ENCODE measurements at places on chromosomes 13 and 19. TPM values are rescaled to one million over a fixed set of nuclear protein-coding genes. Genes with fewer than 3 reads are reported as not detected.

The NOVA2 gene
- total RNA-seq, result 6.1 TPM

The TMPRSS9 gene
- total RNA-seq, result not detected

The PLPP2 gene
- total RNA-seq, result 0.14 TPM

The CFAP97D2 gene
- total RNA-seq, result not detected

The SLC5A5 gene
- not detected for total RNA-seq

- no peaks in the 10 kb centered on the region for H3K4me1 ChIP-seq
- H3K27ac ChIP-seq, result no peak overlapping the region
- H3K36me3 ChIP-seq, result no peaks in the 10 kb centered on the region
- H3K4me3 ChIP-seq, result no peak overlapping the region
- H3K27me3 ChIP-seq, result peaks cover 3% of the 10 kb centered on the region
- no peak for DNase-seq
Measured at GRCh38 chr19:40502647-40503319, 36.0 kb downstream of the SPTBN4 start.

DNA sequence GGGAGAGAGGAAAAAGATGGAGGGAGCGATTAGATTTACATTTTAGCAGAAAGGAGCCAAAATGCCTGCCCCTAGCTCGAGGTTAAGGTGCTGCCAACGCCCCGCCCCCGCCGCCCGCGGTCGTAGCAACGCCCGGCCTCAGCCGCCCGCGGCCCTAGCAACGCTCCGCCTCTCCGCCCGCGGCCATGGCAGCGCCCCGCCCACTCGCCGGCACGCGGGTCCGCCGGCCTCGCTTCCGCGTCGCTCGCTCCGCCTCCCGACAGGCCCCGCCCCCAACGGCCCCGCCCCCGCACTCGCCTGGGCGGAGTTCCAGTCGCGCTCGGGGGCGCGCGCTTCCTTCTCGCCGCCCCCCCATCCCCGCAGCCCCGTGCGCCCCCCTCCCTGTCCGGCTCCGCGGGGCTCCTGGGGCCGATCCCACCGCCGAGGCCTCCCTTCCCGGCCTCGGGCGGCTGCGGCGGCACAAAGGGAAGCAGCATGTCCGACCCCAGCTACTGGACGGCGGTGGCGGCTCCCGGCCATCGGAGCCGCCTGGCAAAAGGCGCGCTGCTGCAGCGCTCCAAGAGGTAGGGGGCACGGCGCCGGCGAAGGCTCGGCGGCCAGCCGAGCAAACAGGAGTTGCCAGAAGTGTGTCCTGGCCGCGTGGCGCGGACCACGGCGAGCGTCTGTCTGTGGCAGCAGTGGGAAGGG lies 20.3 kb downstream of the MAST3 start:
- peak; percentile 88 for DNase-seq
- H3K27me3 ChIP-seq, result no peaks in the 10 kb centered on the region
- peak overlapping the region; percentile 6 for H3K27ac ChIP-seq
- H3K36me3 ChIP-seq, result no peaks in the 10 kb centered on the region
- H3K4me1 ChIP-seq, result peaks cover 22% of the 10 kb centered on the region

GRCh38 chr13:56864451-56864850 lies 276.3 kb upstream of the PRR20A start:
- no peaks in the 10 kb centered on the region for H3K27me3 ChIP-seq
- DNase-seq, result no peak
- H3K4me3 ChIP-seq, result no peak overlapping the region
- H3K4me1 ChIP-seq, result no peaks in the 10 kb centered on the region

GRCh38 chr19:46639358-46640182 lies 3.6 kb upstream of the GNG8 start:
- no peaks in the 10 kb centered on the region for H3K36me3 ChIP-seq
- peak overlapping the region; percentile 74 for H3K27ac ChIP-seq

- H3K27me3 ChIP-seq, result peaks cover 35% of the 10 kb centered on the region
- H3K36me3 ChIP-seq, result no peaks in the 10 kb centered on the region
- H3K27ac ChIP-seq, result no peak overlapping the region
- DNase-seq, result no peak
- H3K4me1 ChIP-seq, result peaks cover 1% of the 10 kb centered on the region
- H3K4me3 ChIP-seq, result no peak overlapping the region
Measured at GRCh38 chr19:3863648-3864047, 5.2 kb downstream of the ZFR2 start.

DNA sequence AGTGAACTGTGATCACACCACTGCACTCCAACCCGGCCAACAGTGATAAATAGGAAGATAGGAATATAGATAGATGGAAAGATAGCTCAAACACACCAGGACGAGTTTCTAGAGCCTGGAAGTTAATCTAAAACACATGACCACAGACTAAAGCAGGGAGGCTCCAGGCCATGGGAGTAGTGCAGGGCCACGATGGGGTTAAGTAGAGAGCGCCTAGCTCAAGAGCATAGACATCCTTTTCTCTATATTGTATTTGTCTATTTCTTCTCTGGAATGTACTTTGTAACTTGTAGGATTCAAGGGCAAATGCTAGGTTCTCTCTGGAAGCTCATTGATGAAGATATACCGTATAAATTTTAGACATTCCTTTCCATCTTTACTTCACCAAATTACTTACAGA lies 69.6 kb downstream of the ZAR1L start:
- no peaks in the 10 kb centered on the region for H3K27me3 ChIP-seq
- peaks cover 6% of the 10 kb centered on the region for H3K4me1 ChIP-seq
- DNase-seq, result no peak
- no peaks in the 10 kb centered on the region for H3K36me3 ChIP-seq
- H3K27ac ChIP-seq, result no peak overlapping the region

GRCh38 chr13:55967055-55967454 lies 1173.7 kb upstream of the PRR20A start:
- H3K36me3 ChIP-seq, result no peaks in the 10 kb centered on the region
- no peak overlapping the region for H3K27ac ChIP-seq
- DNase-seq, result no peak

- H3K27me3 ChIP-seq, result no peaks in the 10 kb centered on the region
- H3K27ac ChIP-seq, result no peak overlapping the region
- DNase-seq, result no peak
Measured at GRCh38 chr13:30026093-30026492, 175.7 kb upstream of the UBL3 start.

DNA sequence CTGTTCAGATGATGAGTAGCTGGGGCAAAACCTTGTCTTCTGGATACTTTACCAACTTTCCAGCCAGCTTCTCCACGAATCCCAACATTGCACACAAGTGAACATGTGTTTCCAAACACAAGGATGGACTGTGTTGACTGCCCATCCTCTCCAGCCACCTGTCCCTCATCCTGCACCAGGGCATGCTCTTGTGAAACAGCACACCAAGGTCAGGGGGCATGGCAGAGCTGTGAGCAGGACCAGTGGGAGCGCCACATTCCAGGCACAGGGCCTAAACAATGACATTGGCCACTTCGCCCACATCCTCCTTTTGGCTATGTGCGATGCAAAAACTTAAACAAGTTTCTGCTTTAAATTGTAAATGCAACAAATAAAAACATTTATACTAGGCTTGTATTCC lies 105.5 kb downstream of the IRS2 start:
- no peaks in the 10 kb centered on the region for H3K27me3 ChIP-seq
- no peak overlapping the region for H3K4me3 ChIP-seq
- H3K27ac ChIP-seq, result no peak overlapping the region
- peaks cover 12% of the 10 kb centered on the region for H3K4me1 ChIP-seq
- no peak for DNase-seq

GRCh38 chr19:44567745-44568144 lies 38.3 kb upstream of the CEACAM20 start:
- H3K27me3 ChIP-seq, result no peaks in the 10 kb centered on the region
- H3K4me3 ChIP-seq, result no peak overlapping the region
- H3K27ac ChIP-seq, result no peak overlapping the region

DNA sequence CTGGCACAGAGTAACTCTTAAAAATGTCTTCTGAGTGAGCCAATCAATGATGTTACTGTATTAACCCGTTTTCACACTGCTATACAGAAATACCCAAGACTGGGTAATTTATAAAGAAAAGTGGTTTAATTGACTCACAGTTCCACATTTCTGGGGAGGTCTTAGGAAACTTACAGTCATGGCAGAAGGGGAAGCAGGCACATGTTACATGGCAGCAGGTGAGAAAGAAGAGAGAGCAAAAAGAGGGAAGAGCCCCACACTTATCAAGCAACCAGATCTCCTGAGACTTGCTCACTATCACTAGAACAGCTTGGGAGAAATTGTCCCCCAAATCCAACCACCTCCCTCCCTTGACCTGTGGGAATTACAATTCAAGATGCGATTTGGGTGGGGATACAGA lies 97.6 kb upstream of the MIR17HG start:
- no peaks in the 10 kb centered on the region for H3K4me1 ChIP-seq
- H3K27me3 ChIP-seq, result no peaks in the 10 kb centered on the region

DNA sequence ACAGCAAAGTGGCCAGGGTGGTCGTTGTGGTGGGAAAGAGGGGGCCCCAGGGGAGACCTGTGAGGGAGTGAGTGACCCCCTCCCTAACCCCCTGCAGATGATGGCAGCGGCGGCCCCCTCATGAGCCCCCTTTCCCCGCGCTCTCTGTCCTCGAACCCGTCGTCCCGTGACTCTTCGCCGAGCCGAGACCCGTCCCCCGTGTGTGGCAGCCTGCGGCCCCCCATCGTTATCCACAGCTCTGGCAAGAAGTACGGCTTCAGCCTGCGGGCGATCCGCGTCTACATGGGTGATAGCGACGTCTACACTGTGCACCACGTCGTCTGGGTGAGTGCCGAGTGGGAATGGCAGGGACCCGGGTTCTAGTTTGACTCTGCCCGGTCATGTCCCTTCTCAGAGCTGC lies 8.1 kb upstream of the PIK3R2 start:
- no peaks in the 10 kb centered on the region for H3K4me1 ChIP-seq
- no peak overlapping the region for H3K27ac ChIP-seq
- no peak for DNase-seq
- H3K4me3 ChIP-seq, result no peak overlapping the region

DNA sequence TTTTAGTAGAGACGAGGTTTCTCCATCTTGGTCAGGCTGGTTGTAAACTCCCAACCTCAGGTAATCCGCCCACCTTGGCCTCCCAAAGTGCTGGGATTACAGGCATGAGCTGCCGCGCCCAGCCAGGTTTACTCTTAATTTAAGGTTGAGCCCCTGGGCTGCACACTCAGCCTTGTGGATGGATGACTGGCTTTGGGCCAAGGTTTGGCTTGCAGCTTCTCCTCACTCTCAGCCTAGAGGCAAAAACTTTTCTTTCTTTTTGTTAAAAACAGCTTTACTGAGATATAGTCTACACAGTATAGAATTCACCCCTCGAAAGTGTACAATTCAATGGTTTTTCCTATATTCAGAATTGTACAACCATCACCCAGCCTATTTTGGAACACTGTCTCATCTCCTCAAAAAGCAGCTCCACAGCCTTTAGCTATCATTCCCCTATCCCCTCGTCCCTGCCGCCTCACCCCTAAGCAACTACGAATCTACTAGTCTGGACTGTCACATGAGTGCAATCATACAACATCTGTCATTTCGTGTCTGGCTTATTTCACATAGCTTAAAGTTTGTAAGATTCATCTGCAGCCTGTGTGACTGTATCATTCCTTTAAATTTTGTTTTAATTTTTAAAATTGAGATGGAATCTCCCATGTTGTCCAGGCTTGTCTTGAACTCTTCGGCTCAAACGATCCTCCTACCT lies 14.5 kb upstream of the TSPAN16 start:
- H3K27ac ChIP-seq, result no peak overlapping the region
- H3K36me3 ChIP-seq, result no peaks in the 10 kb centered on the region
- H3K4me1 ChIP-seq, result peaks cover 12% of the 10 kb centered on the region
- no peak for DNase-seq

DNA sequence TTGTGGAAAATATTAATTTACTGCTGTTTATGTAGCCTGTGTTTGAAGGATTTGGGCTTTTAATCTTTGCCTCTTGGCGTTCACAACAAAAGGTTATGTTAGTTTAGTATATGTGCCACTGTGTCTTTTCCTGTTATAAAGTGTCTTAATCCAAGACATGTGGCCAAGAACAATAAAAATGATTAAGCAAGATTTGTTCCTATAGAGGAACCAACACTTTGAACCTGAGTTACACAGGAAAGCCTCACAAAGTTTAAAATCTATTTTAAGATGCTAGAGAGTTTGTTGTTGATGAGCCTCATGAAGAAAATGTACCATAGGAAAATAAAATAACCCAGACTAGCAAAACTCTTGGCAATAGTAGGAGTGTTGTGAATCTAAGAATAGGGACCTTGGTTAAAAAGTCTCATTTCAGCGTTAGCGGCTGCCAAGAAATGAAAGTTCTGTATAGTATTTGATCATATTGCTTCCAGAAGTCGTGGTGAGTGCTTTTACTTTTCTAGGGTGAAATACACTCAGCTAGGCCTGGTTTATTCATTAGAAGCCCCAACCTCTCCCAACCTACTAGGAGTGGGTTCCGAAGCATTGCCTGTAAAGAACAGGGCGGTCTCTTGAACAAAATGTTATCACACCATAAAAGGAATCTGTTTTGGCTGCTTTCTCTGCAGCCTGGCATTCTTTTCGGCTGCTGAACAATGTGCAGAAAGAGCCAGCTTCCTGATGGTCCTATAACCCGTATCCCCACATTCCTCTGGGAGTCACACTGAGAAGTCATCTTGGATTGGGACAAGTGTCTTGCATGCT lies 102.6 kb downstream of the LRCH1 start:
- no peak for DNase-seq
- no peaks in the 10 kb centered on the region for H3K27me3 ChIP-seq
- H3K4me3 ChIP-seq, result peak overlapping the region; percentile 1
- peaks cover 5% of the 10 kb centered on the region for H3K36me3 ChIP-seq
- H3K4me1 ChIP-seq, result peaks cover 69% of the 10 kb centered on the region

GRCh38 chr13:64438084-64438483 lies 2792.1 kb downstream of the PCDH9 start:
- DNase-seq, result no peak
- H3K36me3 ChIP-seq, result no peaks in the 10 kb centered on the region
- no peaks in the 10 kb centered on the region for H3K4me1 ChIP-seq

DNA sequence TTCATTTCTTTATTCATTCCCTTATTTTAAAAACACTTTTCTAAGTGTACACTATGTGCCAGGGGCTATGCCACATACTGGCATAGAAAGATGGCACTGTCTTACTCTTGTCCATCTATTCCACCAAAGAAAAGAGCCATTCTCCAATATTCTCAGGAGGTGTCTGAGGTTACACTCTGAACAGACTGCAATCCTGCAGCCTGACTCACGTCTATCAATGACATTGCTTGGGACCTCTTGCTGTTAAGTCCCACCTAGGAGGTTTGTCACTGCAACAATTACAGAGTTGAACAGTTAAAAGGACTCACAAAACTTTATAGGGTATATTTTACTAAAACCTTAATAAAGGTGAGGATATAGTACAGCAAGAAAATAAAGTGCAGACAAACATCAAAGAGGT lies 512.9 kb upstream of the HTR2A start:
- no peaks in the 10 kb centered on the region for H3K36me3 ChIP-seq
- H3K4me3 ChIP-seq, result no peak overlapping the region
- no peak overlapping the region for H3K27ac ChIP-seq
- H3K4me1 ChIP-seq, result no peaks in the 10 kb centered on the region
- H3K27me3 ChIP-seq, result no peaks in the 10 kb centered on the region
- DNase-seq, result no peak
